Stimulated activated CD4-positive, alpha-beta T cell treated with anti-CD3 and anti-CD28 coated beads, TNF-alpha, amount 100 ng/mL, for 24 hours (primary cell): ENCODE measurements at places on chromosomes 12 and 14.
A peak's percentile ranks its signal among the peaks of the same experiment; 100 is the strongest.

DNA sequence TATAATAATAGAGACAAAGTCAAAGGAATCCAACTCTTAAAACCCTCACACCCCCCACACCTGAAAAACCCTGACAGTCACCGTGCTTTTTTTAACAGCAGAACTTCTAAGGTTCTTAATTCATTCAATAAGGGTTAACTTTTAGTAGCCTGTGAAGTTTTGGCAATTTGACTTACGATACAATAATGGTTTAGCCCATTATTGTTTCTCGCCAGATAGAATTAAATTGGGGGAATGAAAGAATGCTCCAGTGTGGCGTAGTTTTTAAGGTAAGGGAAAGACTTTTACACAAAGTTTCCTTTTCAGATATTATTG lies 604 bp upstream of the MAGOHB start:
- no peak for DNase-seq

GRCh38 chr14:69354383-69355153 lies 43.5 kb downstream of the ERH start:
- DNase-seq, result peak; percentile 72

GRCh38 chr12:85466890-85467289 lies 186.9 kb downstream of the ALX1 start:
- DNase-seq, result no peak

DNA sequence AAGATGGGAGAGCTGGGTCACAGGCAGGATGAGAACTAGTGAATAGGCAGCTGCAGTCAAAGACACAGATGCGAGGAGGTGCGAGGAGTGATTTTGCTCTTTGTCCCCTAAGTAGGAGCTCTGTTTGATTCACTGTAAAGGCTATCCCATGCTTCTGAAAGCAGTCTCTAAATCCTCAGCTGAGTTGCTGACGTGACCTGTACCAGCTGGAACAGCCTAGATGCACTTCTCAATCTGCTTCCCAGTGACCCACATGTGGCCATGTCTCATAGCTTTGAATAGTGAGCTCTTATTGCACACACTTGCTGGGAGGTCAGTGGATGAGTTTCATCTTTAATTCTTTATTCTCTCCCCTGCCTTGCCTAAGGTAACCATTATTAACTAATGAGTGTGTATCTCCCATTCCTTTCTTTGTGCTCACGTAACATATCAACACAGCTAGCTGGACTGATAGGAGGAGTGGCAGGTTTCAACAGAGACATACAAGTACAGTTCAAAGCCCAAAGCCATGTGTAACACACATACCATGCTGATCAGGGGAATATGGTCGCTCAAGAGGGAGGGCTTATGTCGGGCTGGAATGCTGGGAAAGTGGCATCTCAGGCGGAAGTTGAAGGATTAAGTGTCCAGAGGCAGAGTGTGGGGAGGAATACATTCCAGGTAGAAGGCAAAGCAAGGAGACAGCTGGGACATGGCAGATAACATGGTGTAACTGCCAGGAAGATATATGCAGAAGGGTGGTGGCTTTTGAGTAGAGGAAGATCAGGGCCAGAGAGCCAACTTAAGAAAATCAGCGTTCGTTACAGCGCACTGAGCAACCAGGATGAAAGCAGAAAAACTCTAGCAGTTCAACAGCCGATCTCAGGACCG lies 15.4 kb upstream of the YY1 start:
- no peak for DNase-seq

GRCh38 chr14:76937181-76938091 lies 91.1 kb downstream of the IRF2BPL start:
- no peak for DNase-seq

DNA sequence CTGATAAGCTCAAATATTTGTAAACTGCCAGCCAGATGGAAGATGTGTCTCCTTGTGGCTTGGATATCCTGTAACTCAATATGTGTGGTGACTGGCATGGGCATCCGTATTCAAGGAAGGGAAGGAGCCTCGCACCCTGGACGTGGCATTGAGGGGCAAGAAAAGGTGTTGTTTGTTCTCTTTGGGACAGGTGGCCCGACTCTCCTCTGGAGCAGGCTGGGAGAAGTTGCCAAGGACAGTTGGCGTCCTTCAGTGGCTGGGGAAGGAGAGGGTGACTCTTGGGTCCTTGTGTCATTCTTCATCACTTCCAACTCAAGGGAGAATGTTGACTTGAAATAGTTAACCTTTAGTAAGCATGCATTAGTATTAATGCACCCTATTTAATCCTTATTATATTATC lies 39.6 kb downstream of the CACNA1C start:
- DNase-seq, result no peak

DNA sequence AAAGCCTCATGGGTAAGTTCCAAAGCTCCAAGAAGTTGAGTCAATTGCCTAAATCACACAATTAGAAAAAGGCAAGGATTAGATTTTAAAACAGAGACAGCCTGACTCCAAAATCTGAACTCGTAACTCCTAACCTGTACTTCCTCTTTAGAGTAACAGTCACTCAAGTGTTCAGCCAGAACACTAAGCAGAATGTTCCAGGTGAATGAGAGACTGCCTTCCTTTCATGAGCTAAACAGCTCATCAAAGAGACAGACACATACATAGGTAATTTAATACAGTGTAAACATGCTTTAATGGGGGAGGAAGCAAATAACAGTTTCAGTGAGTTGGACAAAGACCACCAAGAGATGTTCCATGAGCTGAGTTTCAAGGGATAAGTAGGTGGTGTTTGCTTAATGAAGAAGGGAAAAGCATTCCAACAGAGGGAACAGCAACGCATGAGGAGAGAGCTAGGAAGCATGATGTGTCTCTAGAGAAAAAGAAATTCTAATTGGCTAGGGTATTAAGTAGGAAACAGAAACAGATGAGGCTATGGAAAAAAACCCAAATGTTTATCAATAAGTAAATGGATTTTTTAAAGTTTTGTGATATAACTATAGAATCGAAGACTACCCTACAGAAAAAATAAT lies 403.9 kb downstream of the MED13L start:
- DNase-seq, result no peak

DNA sequence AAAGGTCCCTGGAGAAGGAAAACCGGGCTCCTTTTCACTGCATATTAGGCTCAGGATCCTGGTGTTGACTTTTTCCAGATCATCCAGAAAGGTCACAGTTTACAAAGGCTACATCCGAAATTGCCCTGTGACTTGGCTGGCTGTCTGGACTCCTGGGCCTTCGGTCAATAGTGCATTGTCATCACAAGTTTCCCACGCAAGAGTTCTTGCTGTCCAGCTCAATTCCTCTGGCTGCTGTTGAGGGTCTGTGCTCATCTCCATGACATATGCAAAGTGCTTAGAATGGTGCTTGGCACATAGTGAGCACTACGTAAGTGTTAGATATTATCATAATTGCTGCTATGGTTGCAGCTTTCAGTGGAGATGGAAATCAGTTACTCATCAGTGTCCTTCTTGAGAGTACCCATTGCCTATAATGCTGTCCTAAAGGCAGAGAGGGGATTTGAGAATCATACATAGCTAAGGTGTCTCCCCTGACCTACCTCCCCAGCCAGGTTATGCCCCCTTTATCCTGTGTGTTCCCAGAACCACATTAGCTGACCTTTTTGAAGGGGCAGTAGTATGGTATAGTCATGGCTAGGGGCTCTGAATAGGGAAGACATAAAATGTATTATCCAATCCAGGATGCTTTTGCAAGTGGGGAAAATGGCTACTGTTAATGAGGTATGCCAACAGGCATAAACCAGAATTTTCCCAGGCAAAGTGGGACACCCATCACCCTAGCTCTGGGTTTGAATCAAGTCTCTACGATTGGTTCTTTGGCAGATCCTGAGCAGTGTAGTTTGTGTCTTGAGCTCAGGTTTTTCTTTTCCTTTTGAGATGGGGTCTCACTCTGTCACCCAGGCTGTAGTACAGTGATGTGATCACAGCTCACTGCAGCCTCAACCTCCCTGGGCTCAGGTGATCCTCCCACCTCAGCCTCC lies 132.0 kb upstream of the CCND2 start:
- DNase-seq, result no peak

DNA sequence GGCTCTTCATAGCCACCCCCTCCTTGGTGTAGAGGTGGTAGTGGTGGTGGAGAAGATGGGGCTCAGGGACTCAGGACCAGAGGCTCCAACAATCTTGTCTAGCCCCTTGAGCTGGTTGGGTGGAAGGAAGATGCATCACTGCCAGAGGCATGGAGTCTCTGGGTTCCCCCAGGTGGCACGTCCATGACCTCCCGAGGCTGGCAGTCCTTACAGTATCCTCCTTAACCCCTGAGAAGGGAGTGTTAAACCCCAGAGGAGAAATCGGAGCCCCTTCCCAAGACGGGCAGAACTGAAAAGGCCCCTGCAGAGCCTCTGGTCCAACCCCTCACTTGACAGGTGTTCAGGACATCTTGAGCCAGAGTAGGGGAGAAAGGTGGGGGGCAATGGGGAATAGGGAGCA lies 9.1 kb downstream of the KRT83 start:
- no peak for DNase-seq

DNA sequence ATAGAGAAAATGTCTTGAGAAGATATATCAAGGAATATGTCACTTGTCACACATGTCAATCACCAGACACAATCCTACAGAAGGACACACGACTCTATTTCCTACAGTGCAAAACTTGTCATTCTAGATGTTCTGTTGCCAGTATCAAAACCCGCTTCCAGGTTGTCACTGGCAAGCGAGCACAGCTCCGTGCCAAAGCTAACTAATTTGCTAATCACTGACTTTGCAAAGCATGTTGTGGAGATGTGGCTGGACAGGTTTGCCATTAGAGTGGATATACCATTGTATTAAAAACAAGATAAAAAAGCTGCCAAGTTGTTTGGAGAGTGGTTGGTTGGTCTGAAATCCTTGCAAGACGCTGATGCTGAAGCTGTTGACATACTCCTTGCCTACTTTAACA lies 7.9 kb upstream of the SGPP1 start:
- no peak for DNase-seq

DNA sequence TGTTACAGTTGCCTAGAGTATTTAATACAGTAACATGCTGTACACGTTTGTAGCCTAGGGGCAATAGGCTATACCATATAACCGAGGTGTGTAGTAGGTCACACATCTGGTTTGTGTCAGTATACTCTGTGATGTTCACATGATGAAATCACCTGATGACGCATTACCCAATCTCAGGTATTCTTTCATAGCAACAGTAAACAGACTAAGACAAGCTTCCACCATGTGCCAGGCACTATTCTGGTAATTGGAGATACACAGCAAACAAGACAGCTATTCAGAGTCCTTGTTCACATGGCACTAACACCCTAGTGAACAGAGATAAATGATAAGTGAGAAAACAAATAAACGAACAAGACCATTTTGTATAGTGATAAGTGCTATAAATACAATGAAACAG lies 3.8 kb upstream of the PDE3A start:
- DNase-seq, result no peak
